T-helper 22 cell (primary cell): ENCODE measurements at places on chromosomes 11 and 22.

GRCh38 chr11:63919267-63920125 is 2.5 kb upstream of the RCOR2 start:
- DNase-seq, result no peak

DNA sequence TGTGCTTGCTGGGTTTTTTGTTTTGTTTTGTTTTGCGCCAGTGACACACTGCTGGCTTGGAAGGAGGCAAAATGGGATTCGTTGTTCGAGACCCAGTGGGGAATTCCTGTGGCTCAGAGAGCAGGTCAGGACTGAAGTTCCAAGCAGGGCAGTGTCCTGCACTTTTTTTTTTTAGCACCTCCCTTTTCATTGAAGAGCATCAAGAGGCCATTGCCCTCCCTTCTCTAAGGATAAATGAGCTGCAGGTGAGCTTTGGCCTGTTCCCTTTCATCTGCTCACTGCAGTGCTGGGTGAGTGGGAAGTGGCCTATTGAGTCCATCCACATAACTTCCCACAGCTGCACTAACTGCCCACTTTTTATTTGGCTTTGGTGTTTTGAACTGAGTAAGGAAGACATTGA is 87.8 kb downstream of the ARHGAP42 start:
- no peak for DNase-seq

GRCh38 chr11:94130298-94131046 is 1.8 kb downstream of the PANX1 start:
- DNase-seq, result no peak

GRCh38 chr11:126159719-126160344 is 51.6 kb downstream of the RPUSD4 start:
- no peak for DNase-seq

GRCh38 chr11:8314916-8315315 is 51.2 kb upstream of the LMO1 start:
- DNase-seq, result no peak

- DNase-seq, result peak; percentile 1
Measured at GRCh38 chr22:32473388-32473952, 1.1 kb upstream of the FBXO7 start.

DNA sequence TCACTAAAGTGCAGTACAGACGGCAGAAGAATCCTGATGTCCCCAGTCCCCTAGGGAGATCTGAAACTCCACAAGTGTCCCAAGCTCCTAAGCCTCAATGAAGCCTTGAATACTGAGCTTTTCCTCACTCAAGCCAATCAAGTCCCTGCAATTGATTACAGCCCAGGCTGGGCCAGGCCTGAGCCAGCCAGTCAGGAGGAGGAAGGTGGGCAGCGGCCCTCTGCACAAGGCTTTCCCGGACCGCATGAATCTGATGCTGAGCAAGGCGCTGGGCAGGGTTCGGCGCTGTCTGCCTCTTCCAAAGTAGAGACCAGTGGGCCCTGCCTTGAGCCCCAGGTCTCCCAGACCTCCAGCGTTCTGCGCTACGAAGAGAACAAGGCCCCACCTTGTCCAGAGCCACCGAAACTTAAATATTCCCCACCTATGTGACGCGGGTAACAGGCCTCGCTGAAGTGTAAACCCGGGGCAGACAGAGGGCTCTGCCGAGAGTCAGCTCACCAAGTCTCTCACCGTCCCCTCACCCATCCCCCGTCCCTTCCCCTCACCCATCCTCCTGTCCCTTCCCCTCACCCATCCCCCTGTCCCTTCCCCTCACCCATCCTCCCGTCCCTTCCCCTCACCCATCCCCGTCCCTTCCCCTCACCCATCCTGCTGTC is 63.2 kb downstream of the SCUBE1 start:
- no peak for DNase-seq

GRCh38 chr11:128338811-128339210 is 248.5 kb downstream of the ETS1 start:
- DNase-seq, result no peak

- no peak for DNase-seq
Measured at GRCh38 chr11:65615950-65616574, 486 bp downstream of the PCNX3 start.

GRCh38 chr22:43000441-43001175 is 14.3 kb downstream of the PACSIN2 start:
- no peak for DNase-seq

DNA sequence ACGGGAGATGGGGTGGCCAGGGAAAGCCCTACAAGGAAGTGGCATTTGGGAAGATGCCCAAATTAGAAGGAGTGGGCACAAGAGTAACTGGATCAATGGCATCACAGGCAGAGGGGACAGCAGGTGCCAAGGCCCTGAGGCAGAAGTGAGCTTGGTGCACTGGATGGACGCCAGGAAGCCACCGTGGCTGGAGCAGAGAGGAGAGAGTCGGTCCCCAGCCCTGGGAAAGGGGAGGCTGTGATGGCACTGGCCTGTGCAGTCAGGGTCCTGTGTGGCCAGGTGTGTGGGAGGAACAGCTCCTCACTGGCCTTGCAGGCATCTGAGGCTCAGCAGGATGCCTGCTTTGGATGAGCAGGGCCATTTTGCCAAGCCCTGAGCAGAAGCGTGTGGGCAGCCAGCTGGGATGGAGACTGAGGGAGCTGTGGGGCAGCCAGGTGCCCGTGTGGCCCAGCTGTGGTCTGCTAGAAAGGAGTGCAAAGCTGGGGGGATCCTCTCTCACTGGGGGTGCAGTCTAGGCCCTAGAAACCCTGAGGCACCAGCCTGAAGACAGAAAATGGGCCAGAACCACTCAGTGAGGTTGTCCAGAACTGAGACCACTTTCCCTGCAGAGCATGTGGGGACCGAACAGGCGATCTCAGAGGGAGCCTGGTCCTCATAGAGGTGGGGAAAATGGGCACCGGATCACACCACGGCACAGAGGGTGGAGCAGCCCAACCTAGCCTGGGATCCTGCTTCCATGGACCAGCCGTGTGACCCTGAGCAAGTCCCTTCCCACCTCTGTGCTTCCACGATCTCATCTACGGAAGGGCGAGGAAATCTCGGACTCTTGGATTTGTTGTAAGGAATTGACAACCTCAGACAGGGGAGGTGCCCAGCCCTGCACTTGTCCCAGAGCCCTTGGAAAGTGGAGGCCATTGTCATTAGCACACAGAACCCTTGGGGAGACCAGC is 78.6 kb upstream of the RTL6 start:
- no peak for DNase-seq

DNA sequence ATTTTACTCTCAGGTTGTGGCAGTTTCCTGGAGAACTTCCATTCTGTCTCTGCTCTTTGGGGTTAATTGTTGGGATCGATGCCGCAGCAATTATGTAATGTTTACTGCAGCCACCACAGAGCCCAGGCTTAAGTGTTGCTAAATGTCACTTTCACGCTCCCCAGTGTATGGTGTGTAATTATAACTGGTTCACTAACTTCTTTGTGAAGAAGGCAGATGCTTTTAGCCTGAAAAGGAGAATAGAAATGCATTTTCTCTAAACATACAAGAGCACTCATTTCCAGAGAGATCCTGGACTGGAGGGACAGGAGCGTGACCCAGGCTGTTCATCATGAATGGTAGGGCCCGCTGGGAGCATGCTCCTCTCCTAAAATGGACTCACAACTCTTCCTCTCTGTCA is 132.2 kb upstream of the PLET1 start:
- DNase-seq, result no peak

- DNase-seq, result no peak
Measured at GRCh38 chr11:30370164-30370563, 47.3 kb downstream of the ARL14EP start.
